ENCODE measurements at places on chromosomes 4 and X. TPM values are rescaled to one million over a fixed set of nuclear protein-coding genes. Genes with fewer than 3 reads are reported as not detected.

RIPPLY1 gene
- total RNA-seq, result not detected

F8A1 gene
- 112 TPM for total RNA-seq

SSX2 gene
- not detected for total RNA-seq

IQSEC2 gene
- 31.0 TPM for total RNA-seq

CT83 gene
- total RNA-seq, result not detected

GAGE2A gene
- total RNA-seq, result not detected

PNCK gene
- 0.16 TPM for total RNA-seq

HTATSF1 gene
- total RNA-seq, result 59.3 TPM

ZFX gene
- 8.8 TPM for total RNA-seq

CXCL8 gene
- total RNA-seq, result 17.8 TPM

HSPA4L gene
- 9.0 TPM for total RNA-seq

PPP4R3C gene
- total RNA-seq, result not detected

MAPK10 gene
- 0.64 TPM for total RNA-seq

EOLA1 gene
- 20.8 TPM for total RNA-seq

SSX1 gene
- not detected for total RNA-seq

SPINK2 gene
- not detected for total RNA-seq

HELT gene
- total RNA-seq, result not detected

TCEANC gene
- 0.73 TPM for total RNA-seq

GUCY1A1 gene
- total RNA-seq, result not detected

SLC10A6 gene
- not detected for total RNA-seq

CENPI gene
- 12.8 TPM for total RNA-seq

PCDH11X gene
- total RNA-seq, result not detected

RXFP1 gene
- total RNA-seq, result not detected

CT45A5 gene
- 0.26 TPM for total RNA-seq

ZNF185 gene
- total RNA-seq, result 6.7 TPM

GAB3 gene
- 0.55 TPM for total RNA-seq

CABS1 gene
- not detected for total RNA-seq

RASL11B gene
- 0.07 TPM for total RNA-seq

CYBB gene
- 0.10 TPM for total RNA-seq

NPFFR2 gene
- total RNA-seq, result not detected

PWWP3B gene
- not detected for total RNA-seq

SOWAHB gene
- 0.06 TPM for total RNA-seq

BMP3 gene
- not detected for total RNA-seq

EFHC2 gene
- 0.25 TPM for total RNA-seq

GYG2 gene
- 3.6 TPM for total RNA-seq

GAGE13 gene
- not detected for total RNA-seq

MPC1L gene
- total RNA-seq, result not detected

TEX13C gene
- not detected for total RNA-seq

RRH gene
- total RNA-seq, result not detected

TMPRSS11F gene
- not detected for total RNA-seq

AFF1 gene
- 10.3 TPM for total RNA-seq

VSIG1 gene
- 0.40 TPM for total RNA-seq

FOXR2 gene
- not detected for total RNA-seq

EMCN gene
- not detected for total RNA-seq

SAGE1 gene
- total RNA-seq, result 0.03 TPM

SEC31A gene
- total RNA-seq, result 89.1 TPM

IL9R gene
- 0.21 TPM for total RNA-seq

VAMP7 gene
- 28.9 TPM for total RNA-seq

DCHS2 gene
- total RNA-seq, result not detected

ZNF157 gene
- total RNA-seq, result not detected

RHOXF2B gene
- not detected for total RNA-seq
